ENCODE measurements at places on chromosomes 2 and 18.

GRCh38 chr2:128273469-128274081 is 45.1 kb downstream of the HS6ST1 start:
- DNase-seq: no peak

DNA sequence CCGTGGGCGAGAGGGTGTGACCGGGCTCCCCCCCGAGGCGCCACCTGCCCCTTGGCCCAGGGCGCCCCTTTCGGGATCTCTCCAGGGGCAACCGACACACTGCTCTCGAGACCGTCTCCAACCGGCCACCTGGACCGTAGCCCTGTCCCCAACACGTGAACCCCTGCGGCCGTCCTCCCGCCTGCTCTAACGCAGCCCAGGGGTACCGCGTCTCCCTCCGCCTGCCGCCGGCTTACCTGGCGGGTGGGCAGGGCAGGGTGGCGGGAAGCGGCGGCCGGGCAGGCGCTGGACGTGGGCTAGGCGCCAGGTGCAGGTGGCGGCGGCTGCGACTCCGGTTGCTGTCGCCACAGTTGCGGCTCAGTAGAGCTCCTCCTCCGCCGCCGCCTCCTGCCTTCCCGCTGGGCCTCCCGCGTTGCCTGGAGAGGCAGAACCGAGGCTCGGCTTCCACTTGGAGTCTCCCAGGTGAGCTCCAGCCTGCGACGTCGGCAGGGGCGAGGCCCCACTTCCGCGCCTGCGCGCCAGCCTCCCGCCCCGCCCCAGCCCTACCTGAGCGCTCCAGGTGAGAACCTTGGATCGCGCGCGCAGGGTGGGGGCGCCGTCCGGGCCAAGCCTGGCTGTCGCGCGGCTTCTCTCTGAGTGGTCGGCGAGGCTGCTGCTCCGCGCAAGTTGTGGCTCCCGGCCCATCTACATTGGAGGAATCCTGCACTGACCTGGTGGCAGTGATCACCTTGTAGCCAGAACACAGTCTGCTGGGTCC is at the start of gene GALNT3:
GALNT3 (minus strand) TSS at position 469 of the 757 bp plus-strand sequence. CDS start 23,547 bp downstream, outside the sequence.
- peak; percentile 39 for DNase-seq

DNA sequence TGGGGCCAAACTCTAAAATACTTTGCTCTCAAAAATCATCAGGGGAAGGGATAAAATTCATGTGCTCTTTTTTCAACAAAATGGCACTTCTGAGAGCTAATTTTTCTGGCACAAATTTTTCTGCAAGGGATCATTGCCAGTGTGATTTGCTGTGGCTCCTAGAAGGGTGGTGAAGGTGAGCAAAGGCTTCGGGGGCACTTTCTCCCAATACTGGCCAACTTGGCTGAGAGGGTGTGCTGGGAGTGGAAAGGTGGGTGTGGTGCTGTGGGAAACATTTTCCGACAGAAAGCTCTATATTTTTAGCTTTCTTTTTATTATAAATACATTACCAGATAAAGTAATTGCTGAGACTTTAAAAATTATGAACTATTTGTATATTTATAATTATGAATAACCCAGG is 419 bp downstream of the SMYD1 start:
- no peak for DNase-seq

- no peak for DNase-seq
These were observed 15.6 kb upstream of the KLF11 start for GRCh38 chr2:10027660-10028330.

DNA sequence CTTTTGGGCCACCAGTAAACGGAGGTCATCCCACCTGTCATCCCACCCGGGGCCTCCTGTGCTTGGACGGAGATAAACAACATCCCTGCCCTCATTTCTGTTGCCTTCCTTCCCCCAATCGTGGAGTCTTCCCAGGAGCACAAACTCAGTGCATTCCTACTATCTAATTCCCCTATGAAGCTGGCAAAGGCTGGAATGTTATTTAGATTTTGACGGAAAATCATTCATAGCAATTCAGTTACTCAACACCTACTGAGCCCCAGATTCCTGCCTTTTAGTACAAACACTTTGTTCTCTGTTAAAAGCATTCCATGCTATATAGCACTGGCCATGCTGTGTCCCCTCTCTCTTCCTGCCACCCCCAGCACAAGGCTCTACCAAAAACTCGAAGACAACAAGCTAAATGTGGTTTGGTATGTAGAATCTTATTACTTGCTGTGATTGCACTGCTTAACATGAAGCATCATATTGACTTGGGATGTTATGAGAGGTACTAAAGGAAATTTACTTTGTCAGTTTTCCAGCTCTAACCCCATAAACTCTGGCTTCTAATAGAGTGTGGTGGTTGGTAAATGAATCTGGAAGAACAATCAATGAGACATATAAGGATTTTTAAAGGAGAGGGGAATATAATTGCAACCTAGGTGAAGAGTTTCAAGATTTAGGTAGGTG is 32.3 kb upstream of the IMPA2 start:
- DNase-seq: no peak

- DNase-seq: no peak
These were observed 832.8 kb downstream of the RNF144A start for GRCh38 chr2:7749895-7750559.

GRCh38 chr2:47867205-47867604 is 39.1 kb downstream of the FBXO11 start:
- peak; percentile 17 for DNase-seq

DNA sequence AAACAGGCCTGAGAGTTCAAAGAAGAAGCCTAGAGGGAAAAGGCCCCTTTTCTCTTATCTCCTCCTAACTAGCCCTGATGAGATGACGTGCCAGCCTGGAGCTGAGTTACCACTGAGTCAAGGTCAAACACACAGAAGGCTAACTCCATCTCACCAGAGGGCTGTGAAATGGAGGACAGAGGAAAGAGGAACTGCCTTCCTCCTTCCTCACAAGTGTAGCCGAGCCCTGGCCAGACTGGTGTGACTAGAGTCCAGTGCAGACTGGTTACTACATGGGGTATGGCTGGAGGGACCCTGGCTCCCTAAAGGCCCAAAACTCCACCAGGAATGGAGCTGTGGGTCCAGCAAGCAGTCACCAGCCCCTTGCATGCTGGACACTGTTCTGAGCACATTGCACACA is 35.7 kb upstream of the GYPC start:
- DNase-seq: no peak

- DNase-seq: no peak
These were observed 47.3 kb upstream of the TMEM200C start for GRCh38 chr18:5942591-5942990.

- DNase-seq: no peak
These were observed 77.2 kb upstream of the TXNDC2 start for GRCh38 chr18:9808295-9809241.

DNA sequence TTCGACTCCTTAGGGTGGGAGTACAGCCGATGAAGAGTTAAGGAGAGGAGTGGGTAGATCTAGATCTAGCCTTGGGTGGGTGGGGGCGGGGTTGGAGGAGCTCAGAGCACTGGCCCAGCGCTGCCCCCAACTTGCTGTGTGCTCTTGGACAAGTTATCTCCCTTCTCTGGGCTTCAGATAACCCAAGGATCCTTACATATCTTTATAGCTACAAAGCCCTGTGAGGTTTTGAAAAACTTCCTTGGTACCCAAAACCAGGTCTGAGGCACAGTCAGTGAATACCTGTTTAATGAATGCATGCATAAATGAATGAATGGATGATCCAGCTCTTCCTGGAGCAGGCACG is 1.3 kb upstream of the ODC1 start:
- no peak for DNase-seq

DNA sequence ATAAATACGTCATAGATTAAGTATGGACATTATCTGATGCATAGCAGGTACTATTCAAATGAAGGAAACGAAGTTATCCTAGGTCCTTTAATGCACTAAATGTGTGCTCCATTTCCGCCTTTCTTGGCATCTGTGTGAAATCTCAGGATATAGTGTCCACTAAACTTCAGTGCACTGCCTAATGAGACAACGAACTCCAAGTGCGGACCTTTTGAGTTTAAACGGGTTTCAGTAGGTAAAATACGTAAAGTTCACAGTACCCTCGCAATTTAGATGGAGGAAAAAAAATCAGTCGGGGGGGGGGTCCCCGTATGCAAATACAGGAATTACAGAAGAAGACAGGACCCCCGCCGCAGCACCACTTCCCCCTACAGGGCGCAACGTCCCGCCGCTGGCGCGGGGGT is 729 bp upstream of the REL start:
- no peak for DNase-seq

DNA sequence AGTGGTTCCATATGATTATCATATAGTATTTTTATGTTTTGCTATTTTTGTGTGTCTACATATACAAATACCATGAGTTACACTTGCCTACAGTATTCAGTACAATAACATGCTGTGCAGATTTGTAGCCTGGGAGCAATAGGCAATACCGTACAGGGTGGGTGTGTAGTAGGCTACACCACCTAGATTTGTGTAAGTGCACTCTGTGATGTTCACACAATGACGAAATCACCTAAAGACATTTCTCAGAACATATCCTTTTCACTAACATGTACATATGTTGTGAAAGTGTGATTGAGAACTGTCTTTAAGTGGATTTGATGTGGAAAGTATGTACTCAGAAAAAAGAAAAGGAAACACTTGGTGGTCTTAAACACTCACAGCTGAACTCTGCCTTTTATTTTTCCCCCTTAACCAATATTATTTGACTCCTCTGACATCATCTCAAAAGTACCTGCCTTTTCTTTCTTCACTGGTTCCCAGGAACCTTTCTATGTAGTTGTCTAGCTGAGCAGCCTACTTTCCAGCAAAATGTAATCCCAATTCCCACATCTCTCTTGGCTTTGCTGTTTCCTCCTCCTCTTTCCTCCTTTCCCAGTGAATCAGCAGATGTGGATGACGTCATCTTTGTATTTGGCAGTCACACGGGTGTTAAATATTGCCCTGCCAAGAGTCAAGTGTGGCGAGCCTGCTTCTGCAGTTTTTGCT is 47.7 kb downstream of the OSBPL6 start:
- no peak for DNase-seq

DNA sequence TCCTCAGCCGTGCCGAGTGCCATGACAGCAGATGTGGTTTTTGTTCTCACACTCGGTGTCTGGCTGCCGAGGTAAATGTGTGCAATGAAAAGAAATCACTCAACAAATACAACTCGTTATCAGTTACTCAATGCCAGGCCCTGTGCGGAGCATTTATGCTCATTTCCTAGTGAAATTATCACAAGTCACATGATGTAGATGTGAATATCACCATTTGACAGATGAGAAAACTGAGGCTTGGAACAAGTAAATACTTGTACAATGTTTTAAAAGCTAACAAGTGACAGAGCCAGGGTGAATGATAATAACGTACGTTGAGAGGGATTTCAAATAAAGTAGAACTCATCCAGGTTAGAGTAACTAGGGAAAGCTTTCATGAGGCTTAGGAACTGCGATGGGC is 174.7 kb downstream of the EIPR1 start:
- no peak for DNase-seq

- DNase-seq: no peak
These were observed 166.5 kb upstream of the SIX3 start for GRCh38 chr2:44774826-44775492.

GRCh38 chr18:65788373-65788772 is 37.6 kb downstream of the CDH7 start:
- no peak for DNase-seq

- DNase-seq: no peak
These were observed 3.6 kb upstream of the ERFE start for GRCh38 chr2:238155051-238155760.

- DNase-seq: no peak
These were observed 8.4 kb downstream of the RSAD2 start for GRCh38 chr2:6885968-6886367.

DNA sequence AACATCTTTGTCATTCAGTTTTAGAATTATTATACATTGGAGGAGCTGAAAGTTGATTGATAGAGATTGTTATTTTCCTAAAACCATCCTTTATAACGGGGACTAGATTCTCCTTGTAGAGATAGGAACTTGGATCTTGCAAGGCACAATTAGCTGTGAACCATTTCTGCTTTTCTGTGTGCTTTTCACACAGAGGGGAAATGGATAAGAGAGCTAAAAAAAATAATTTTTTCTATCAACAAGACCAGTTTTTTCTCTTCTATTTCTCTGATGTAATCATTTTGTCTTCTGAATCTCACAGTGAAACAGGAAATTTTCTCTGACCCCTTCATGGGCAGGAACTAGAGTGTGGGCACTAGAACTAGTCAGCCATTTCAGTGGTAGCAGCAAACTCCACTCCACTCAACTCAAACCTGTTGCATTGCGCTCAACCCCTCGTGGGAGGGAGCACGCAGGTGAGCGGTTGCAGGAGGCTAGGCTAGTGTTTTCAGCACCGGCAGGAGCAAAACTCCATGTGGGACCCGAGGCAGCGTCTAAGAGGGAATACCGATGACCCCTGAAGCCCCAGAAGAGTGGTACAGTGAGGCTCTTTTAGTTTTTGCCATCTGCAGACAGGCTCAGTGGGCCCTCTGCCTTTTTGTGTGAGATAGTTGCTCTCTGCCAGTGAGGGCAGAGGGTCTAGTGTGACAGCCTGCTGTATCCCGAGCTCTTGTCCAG is 24.0 kb upstream of the SLC39A10 start:
- no peak for DNase-seq

GRCh38 chr18:40004246-40004645 is 1950.8 kb upstream of the PIK3C3 start:
- DNase-seq: no peak

GRCh38 chr2:55054106-55054875 is 4.0 kb upstream of the RTN4 start:
- DNase-seq: peak; percentile 14

DNA sequence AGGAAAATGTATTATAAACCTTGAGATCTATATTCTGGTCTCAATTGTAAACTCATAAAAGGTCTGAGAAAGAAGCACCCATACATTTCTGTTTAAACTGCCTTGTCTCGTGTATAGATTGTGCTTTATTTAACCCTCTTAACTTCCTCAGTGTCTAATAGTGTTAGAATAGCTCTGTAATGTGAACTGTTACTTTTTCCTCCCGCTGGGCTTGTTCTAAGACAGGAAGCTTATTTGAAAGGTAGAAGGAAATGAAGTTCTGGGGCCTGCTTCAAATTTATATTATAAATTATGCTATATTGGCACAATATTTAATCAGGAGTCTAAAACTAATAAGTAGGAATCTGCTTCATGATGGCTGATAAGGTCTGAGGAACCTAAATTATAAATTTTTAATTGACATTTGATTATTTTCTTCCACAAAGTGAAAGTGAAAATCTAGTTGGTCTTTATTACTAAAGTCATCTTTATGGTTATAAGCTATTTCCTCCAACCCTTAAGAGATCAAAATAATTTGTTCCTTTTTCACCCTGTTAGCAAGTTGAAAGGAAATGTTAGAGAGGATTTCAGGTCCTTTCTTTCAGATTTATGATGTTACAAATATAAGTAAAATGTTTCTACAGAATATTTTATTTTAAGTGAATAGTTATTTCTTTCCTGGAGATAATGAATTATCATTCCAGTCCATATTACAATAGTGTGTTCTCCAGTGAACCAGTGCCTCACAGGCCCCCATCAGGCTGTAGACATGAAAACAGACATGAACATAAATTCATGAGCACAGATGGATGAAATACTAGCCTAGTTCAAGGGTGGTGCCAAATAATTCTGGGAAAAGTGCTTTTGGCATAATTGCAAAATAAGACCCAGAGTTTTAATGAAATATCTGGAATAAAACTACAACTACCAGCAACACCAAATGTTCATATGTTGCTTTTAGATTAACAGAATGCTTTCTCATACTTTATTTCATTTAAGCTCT is 7.9 kb downstream of the MFSD6 start:
- DNase-seq: no peak

All from CD4-positive, alpha-beta T cell treated with Interleukin-6 for 4 hours (primary cell).